ENCODE measurements at places on chromosomes 6 and 20. TPM values are rescaled to one million over a fixed set of nuclear protein-coding genes. Genes with fewer than 3 reads are reported as not detected.

DNA sequence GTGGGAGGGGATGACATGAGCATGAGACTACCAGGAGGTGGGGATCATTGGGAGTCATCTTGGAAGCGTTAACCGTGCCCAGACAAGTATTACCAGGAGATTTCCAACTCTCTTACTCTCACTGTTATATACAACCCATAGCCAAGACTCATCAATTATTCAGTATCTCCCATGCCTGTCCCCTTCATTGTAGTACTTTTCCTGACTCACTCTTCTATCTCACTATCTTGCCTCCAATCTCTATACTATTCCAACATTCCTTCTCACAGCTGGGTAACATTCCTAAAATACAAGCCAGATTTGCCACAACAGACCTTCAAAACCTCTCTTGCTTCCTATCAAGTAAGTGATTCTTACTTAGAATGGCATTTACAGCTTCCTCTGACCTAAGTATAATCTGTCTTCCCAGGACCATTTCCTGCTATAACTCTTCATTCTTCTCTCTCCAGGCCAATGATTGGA is 226.3 kb upstream of the SMLR1 start:
- H3K27me3 ChIP-seq: no peaks in the 10 kb centered on the region
- peaks cover 78% of the 10 kb centered on the region for H3K4me1 ChIP-seq
- no peaks in the 10 kb centered on the region for H3K36me3 ChIP-seq

DNA sequence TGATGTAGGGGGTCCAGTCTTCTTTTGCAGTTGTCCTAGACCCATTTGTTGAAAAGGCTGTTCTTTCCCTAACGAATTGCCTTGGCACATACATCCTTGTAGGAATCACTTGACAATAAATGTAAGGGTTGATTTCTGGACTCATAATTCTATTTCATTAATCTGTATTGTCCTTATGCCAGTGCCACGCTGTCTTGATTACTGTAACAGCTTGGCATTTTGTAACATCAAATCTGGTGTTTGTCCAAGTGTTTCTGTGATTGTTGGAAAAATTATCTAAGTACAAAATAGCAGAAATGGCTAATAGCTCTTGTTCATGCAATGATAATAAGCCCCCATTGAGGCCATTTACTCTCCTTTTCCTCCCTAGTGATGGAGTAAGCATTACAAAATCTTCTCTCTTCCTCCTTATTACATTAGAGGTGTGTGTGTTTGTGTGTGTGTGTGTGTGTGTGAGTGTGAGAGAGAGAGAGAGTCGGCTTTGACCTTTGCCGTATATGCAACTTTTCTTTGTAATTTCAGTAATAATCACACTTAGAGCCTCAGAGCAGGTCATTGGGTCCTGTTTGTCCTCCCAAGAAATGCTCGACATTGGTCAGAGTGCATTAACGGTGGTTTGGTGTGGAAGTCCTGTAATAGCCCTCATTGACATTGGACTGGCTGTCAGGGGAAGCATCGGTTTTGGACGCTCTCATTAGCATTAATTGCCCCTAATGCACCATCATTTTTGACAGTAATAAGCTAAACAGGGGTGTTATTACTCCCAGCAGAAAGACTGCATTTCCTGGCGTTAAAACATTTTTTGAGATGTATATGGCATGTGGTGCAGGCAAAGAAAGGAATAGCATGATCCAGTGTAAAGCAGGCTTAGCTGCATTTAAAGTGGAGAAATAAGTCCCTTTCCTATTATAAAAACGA is 40.7 kb upstream of the MROH8 start:
- no peaks in the 10 kb centered on the region for H3K4me1 ChIP-seq
- H3K27ac ChIP-seq: no peak overlapping the region
- no peaks in the 10 kb centered on the region for H3K27me3 ChIP-seq
- H3K4me3 ChIP-seq: no peak overlapping the region

DNA sequence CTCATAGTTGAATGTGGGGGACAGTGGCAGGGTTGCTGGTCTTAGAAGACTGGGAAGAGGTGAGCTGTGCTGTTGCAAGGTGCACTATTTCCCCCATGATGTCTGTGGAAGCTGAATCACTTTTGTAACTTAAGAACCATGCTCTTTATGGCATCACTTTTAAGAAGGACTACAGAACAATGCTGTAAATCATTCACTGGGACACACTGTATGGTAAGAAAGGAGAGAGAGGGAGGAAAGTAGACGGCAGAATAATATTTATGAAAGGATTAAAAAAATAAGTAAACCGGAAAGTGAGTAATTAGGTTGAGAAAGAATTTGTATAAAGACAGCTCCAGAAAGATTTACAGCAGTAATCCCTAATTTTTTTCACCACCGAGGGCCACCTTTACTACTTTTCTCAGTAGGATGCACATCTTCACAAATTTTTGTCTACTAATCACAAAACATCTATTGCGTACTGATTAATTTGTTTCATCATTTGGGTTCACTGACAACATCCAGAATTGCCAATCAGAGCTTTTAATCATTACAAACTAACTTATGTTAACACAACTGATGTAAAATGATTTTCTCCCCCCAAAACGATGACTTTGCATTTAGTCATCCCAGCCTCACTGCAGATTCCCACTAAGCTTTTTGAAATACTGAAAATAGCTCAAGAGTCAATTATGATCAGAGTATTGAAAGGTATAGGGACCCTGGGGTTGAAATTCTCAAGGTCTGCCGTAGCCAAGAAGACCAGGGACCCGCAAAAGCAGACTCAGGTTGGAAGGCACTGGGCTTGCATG is 560.7 kb upstream of the NOX3 start:
- no peak overlapping the region for H3K4me3 ChIP-seq
- H3K27me3 ChIP-seq: no peaks in the 10 kb centered on the region

- no peak overlapping the region for H3K27ac ChIP-seq
- no peak overlapping the region for H3K4me3 ChIP-seq
- peaks cover 13% of the 10 kb centered on the region for H3K4me1 ChIP-seq
- H3K27me3 ChIP-seq: no peaks in the 10 kb centered on the region
- DNase-seq: no peak
Measured at GRCh38 chr6:42086046-42087035, 36.0 kb downstream of the TAF8 start.

DNA sequence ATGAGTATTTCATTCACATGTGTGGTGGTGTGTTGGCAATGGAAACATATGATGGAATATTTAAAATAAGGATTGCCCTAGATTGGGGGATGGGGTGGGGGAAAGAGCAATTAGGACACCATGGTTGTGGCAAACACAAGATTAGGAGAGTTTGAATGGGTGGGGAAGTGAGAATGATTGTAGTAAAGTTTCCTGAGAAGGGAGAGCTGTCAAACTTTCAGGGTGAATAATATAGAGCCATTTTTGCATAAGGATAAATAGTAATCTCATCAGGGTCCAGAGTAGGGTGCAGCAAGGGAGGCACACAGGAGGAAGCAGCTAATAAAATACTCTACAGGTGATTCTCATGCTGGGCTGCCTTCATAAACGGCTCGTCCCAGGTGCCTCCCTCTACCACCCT is 294.9 kb upstream of the MARCKS start:
- peaks cover 31% of the 10 kb centered on the region for H3K4me1 ChIP-seq
- no peaks in the 10 kb centered on the region for H3K27me3 ChIP-seq
- no peak for DNase-seq
- H3K4me3 ChIP-seq: no peak overlapping the region
- no peaks in the 10 kb centered on the region for H3K36me3 ChIP-seq
- no peak overlapping the region for H3K27ac ChIP-seq

GRCh38 chr6:81889377-81890053 is 137.0 kb upstream of the TENT5A start:
- no peak overlapping the region for H3K27ac ChIP-seq
- H3K4me1 ChIP-seq: no peaks in the 10 kb centered on the region
- no peak overlapping the region for H3K4me3 ChIP-seq

Gene PLA2G7
- 2.3 TPM for polyA plus RNA-seq

Gene GPX5
- polyA plus RNA-seq: not detected

Gene KCNS1
- polyA plus RNA-seq: 2.5 TPM

Gene PDE10A
- polyA plus RNA-seq: not detected
